ENCODE measurements at places on chromosomes 7 and 10.

- DNase-seq: peak; percentile 45
Measured at GRCh38 chr7:44914992-44915607, 29.8 kb upstream of the PURB start.

- no peak for DNase-seq
Measured at GRCh38 chr10:86205306-86206239, 161.0 kb downstream of the GRID1 start.

DNA sequence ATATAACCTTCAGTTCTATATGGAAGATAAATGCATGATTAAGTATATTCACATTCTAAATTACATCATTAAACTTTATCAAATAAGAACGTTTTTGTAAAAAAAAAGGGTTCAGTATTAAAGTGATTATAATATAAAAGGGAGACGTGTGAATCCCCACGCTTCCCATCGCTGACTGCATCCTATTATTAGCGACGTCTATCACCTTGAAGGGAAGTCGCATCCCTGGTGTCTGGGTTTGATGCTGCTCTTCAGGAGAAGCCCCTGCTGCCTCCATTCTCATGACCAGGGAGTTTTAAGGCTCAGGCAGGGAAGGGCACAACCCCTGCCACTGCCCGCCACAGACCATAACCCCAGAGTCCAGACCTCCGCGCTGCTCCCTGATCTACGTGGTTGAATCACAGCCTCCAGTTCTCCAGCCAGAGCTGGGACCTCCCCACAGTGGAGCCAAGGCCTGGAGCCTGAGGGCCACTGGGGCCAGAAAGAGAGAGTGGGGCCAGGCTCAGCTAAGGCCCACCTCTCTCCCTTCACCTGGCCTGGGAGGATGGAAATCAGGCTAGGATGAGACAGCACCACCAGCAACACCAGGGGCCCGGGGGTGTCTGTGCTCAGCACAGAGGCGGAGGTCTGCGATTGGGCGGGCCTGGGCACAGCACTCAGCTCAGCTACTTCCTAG is 130.6 kb downstream of the TCERG1L start:
- DNase-seq: no peak

DNA sequence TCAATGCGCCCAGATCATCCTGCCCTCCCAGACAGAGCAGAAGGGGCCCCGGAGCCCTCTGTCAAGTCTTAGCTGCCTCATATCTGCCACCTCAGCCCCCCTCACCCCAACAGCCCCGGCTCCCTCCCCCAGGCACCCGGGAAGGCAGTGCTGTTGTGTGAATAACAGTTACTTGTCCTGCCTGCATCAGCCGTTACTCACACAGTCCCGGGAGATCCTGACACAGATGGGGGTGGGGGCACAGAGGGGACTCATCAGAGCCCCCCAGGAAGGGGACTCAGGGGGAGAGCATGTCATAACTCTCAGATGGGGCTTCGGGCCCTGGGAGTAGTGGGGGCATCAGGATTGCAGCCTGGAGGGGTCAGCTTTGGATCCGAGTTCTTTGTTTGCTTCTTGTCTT is 12.4 kb upstream of the SERPINE1 start:
- DNase-seq: no peak

GRCh38 chr7:22664988-22665798 is 61.8 kb upstream of the IL6 start:
- no peak for DNase-seq

- DNase-seq: no peak
Measured at GRCh38 chr7:140676306-140676705, 3.6 kb downstream of the ADCK2 start.
